Esophagus muscularis mucosa (tissue), 4 donors: ENCODE measurements at places on chromosomes 12 and 14. TPM values are rescaled to one million over a fixed set of nuclear protein-coding genes. Genes with fewer than 3 reads are reported as not detected.

- no peak for DNase-seq
These were observed 89.8 kb downstream of the CHST11 start for GRCh38 chr12:104546575-104546974.

DNA sequence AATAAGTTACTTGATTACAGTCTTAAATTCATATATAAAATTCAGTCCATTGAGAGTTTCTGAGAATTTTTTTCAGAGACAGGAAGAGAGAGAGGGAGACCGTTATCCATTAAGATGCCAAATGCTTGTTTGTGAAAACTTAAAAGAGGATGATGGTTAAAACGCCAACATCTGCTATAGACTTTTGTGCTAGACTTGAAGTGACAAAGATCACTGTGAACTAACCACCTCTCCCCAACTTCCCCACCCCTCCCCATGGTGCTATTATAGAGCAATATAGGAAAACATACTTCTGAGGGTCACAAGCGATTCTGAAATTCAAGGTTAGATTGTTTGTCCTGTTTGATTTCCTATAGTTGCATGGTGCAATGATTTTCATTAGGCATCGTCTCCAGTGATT lies 440.8 kb downstream of the RMST start:
- DNase-seq = no peak

- DNase-seq = no peak
These were observed 179.7 kb upstream of the PLXNC1 start for GRCh38 chr12:93968536-93969285.

- DNase-seq = no peak
These were observed 1571.6 kb upstream of the FLRT2 start for GRCh38 chr14:83958359-83958758.

DNA sequence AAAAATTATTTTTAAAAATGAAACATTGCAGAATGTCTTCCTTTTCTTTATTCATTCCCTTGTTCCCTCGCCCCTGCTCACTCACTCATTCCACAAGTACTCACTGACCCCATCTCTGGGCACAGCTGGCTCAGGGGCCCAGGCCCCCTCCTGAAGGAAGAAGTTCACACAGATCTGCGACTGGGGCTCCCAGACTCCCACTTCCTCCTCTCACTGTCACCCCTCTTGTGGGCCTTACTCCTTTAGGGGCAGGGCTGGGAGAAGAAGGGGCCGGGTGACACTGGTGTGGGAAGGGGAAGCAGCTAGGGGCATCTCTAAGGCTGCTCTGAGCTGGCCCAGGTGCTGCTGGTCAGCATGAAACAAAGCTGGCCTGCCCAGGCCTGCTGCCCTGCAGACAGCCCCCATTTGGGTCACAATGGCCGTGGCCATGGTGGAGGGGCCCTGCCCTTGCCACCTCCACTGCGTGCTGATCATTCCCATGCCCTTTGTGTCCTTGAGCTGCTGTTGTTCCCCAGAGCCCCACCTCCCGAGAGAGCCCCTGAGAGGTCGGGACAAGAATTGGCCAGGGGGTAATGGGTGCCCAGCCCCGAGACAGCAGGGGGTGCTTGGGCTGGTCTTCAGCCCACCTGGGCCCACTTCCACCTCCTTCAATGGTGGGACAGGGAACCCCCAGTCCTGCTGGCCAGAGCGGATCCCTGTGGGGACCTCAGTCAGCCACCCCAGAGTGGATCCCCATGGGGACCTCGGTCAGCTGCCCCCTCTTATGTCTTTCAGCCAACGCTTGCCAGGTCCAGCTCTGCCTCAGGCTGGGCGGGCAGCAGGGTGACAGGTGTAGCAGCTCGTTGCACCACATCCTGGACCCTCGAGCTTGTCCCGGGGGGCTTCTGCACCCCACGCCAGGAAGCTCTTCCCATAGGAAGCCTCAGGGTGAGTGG lies 212.4 kb upstream of the C14orf180 start:
- no peak for DNase-seq

- no peak for DNase-seq
These were observed 283 bp downstream of the VIPAS39 start for GRCh38 chr14:77457115-77457521.

DNA sequence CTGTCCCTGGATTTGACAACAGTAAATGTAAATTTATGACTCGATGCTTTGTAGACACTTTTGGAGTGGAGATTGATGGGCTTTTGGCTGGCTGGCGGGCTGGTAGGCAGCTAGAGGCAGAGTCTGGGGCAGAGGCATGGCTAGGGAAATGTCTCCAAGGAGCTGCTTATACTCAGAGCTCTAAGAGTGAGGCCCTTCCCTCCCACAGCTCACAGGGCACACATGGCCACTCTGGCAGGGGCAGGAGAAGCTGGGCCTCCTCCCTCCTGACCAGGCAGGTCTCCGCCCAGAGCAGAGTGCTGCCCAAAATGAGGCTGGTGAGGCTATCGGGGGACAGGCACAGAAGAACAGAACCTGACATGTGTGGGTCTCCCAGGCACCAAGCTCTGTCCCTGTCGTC lies 67.5 kb downstream of the GALNT16 start:
- DNase-seq = no peak

GRCh38 chr14:94636744-94637412 lies 24.7 kb downstream of the SERPINA3 start:
- no peak for DNase-seq

- DNase-seq = peak; percentile 94
These were observed at the start of gene CHPT1 for GRCh38 chr12:101697197-101697929. CHPT1 (plus strand) TSS chr12:101697640; CDS start chr12:101697862, 222 bp downstream.

GRCh38 chr14:64910847-64911495 lies 3.3 kb upstream of the CHURC1 start:
- no peak for DNase-seq

- no peak for DNase-seq
These were observed 65.9 kb downstream of the FOXN3 start for GRCh38 chr14:89351221-89351515.

DNA sequence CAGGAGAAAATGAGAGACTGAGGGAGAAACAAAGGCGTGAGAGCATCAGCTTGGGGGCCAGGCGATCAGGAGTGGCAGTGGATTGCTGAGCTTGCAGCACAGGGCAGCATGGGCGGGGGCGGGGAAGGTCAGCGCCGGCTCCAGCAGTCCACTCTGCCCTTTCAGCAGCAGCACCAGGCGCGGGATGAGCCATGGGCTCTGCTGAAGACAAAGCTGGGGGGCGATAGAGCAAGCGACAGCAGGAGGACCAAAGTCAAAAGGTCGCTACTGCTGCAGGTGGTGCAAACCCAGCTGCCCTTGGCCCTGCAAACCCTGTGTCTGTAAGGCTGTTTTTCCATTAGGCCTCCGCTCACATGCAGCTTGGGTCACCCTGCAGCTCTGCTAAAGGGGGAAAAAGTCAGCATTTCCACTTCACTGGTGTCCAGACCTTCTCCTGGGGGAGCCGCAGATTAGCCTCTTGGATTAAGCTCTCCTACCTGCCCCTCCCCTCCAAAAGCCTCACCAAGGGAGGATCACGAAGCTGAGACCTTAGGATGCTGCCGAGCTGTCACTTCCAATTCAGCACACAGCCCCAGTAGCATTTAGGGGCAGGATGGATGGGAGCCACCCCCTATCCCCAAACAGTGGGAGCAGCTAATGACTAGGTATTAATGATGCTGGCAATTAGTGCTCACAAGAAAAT lies 204.8 kb downstream of the DPF3 start:
- DNase-seq = no peak

- DNase-seq = no peak
These were observed 62.2 kb downstream of the SOX5 start for GRCh38 chr12:23887055-23887835.

Gene KRT72
- total RNA-seq = not detected

Gene POU6F1
- total RNA-seq = 13.4 TPM

Gene USP30
- total RNA-seq = 10.4 TPM
